SK-MEL-5 (cell line): ENCODE measurements at places on chromosomes 1 and 21.

DNA sequence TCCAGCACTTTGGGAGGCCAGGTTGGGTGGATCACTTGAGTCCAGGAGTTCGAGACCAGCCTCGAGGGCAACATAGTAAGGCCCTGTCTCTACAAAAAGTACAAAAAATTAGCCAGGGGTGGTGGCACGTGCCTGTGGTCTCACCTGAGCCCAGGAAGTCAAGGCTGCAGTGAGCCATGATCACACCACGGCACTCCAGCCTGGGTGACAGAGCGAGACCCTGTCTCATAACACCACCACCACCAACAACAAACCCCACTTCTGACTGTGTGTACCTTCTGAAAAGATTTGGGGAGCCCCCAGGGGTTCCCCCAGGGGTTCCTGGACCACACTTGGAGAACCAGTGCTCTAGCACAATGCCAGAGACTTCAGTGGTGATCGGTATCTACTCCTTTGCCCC is 29.9 kb downstream of the NUAK2 start:
- DNase-seq = no peak

DNA sequence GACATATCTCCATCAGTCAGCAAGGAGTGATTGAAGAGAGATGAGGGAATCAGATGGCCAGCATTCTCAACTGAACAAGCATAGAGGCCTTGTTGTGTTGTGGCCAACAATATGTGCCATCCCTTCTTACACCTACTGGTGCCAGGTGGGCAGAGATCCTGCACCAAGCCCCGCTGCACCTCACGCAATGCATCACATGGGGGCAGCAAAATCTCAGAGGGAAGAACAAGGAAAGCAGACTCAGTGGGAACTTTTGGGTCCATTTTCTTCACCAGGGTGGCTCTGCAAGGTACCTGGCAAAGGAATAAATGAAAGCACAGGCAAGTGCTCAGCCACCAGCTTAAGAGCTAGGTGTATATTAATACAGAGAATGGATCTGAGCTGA is 33.2 kb downstream of the HSD3B2 start:
- DNase-seq = peak; percentile 20

DNA sequence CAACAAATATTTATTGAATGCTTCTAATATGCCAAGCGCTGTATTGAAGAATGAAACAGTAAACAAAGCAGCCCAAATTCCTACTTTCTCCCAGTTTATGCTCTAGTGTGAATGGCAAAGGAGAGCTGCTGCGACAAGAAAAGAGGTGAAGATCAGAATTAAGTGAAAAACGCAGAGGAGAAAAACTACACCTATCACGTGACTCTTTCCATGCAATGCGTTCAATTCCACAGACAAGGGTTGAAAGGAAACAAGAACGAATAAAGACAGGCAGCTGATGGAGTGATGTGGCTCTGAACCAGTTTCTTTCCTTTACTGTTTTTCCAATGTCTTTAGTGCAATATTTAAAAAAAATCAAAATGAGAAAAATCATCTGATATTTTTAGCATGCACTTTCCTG is 23.6 kb downstream of the MT1HL1 start:
- DNase-seq = no peak

DNA sequence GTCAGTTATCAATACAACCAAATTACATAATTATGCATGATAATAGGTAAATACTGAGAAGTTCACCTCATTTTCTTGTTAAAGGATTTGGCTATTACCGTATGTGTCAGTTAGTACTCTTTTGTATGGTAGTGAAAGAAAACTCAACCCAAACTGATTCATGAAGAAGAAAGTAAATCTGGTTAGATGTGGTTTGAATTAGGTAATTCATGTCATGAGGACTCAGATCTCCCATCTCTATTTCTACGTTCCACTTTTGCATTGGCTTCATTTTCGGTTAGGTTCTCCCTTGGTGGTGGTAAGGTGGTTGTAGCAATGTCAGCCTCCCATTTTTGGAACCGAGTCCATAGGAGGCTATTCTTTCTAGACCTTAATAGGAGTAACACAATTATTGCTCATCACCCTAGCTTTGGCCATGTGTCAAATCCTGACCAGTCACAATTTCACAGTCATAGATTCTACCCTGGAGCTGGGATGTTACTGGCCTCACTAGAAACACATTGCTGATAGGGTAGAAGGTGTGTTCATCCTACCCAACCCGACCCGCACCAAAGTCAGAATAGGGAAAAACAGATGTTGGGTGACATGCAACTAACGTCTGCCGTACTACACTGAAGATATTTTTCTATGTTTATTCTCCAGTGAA is 97.6 kb downstream of the OSBPL9 start:
- DNase-seq = no peak

DNA sequence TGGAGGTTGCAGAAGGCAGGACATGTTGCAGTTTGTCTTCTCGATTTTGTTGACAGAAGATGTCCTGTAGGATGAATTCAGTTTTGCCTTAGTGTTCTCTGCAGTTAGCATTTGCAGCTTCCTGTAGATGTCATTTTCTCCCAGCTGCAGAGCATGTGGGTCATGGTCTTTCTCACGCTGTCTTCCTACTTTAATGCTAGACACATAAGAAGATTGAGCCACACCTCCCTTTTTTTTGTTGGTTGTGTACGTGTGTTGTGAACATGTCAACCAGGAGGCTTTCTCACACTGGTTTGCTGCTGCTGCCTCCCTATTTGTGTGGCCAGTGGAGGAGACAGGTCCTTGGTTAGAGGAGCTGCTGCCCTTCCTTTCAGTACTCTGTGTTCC is 110.7 kb downstream of the VPS13D start:
- DNase-seq = no peak

GRCh38 chr1:91885213-91885715 is 687 bp downstream of the TGFBR3 start:
- no peak for DNase-seq

- DNase-seq = peak; percentile 98
Observed at GRCh38 chr1:185406006-185406690, 89.1 kb upstream of the IVNS1ABP start.

- DNase-seq = no peak
Observed at GRCh38 chr1:210558302-210558701, 229.6 kb downstream of the HHAT start.

- DNase-seq = no peak
Observed at GRCh38 chr1:159980786-159981185, 26.7 kb upstream of the SLAMF9 start.

DNA sequence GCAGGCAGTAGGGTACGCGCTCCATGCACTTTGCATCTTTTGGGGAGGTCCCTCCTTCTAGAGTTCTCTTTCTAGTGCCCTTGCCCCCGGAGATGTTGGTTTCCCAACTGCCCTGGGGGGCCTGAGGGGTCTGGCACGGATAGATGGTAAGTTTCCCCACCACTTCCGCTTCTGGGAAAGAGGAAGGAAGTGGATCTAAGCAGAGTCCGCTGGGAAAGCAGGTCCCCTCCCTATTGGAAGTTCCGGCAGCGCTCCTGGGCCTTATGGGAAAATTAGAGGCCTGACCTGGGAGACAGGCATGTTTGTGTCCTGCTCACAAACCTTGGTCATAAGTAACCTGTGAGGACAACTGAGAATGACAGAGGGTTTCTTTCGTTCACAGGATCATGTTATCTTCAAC is 274.4 kb downstream of the RPS6KC1 start:
- no peak for DNase-seq
